HS-5 (cell line): ENCODE measurements at places on chromosomes 2 and 18.

- no peak for DNase-seq
Measured at GRCh38 chr2:74877781-74878433, 44.0 kb downstream of the HK2 start.

GRCh38 chr2:104434966-104435365 is 418.9 kb upstream of the POU3F3 start:
- no peak for DNase-seq

DNA sequence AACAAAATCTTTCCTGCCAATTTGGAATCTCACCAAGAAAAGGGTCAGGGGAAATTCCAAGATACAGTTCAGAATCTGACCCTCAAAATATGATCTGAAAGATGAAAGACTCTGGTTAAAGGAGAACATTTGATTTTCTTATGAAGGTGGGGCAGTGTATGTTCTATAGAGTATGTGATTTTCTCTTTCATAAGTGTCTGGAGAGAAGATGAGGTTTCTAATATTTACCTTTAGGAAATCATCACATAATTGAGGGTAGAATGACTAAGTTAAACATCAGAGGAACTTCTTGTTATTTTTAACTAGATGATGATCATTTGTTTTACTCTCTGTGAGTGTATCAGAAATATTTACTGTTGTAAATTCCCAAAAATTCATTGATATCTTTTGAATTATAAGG is 27.8 kb upstream of the MBOAT2 start:
- DNase-seq = no peak

GRCh38 chr2:45283764-45284620 is 274.7 kb upstream of the SIX2 start:
- DNase-seq = peak; percentile 46

DNA sequence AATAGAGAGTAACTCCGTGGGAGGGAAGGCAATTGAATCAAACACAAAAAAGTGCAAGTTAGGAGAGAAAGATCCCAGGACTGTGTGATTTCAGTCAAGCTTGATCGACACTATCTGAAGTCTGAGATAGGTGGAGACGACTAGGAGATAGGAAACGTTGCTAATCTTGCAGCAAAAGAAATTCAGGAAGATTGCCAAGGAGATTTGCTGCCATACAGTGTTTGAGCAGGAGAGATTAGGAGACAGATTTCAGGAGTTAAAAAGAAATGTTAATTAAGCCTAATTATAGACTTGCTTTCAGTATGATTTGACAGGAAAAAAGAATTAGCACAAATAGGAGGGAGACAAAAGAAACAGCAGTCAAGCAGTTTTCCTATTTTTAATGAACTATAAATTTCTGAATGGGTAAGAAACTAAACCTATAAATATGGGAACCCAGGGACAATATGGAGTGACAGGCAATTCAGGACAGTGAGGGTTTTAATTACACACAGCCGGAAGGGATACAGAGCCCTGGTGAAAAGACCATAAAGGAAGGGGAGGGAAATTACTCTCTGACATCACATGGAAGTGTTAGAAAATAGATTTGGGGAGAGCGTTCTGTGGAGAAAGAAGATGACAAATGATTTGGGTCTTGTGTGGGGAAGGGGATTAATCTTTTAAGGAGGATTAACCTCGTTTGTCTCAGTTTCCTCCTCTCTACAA is 72.6 kb downstream of the SUCLG1 start:
- DNase-seq = no peak

DNA sequence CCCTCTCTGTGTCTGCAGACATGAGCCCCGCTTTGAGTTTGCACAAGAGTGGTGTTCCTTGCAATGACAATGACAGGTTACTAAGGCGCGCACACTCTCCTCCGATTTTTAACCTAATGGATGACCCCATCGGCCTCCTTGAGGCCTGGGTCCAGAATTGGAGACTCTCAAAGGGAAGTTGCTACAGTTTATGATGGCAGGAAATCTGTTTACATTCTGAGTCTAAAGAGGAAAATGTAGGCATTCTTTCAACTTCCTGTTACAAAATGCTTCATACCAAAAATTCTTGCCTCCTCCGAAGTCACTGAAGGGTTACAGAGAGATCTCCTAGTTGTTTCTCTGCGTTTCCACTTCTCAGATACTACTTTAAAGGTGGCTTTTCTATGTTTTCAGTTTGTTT is 225.3 kb upstream of the AGAP1 start:
- DNase-seq = peak; percentile 49

- DNase-seq = no peak
Measured at GRCh38 chr2:222289278-222290160, 9.3 kb downstream of the PAX3 start.

DNA sequence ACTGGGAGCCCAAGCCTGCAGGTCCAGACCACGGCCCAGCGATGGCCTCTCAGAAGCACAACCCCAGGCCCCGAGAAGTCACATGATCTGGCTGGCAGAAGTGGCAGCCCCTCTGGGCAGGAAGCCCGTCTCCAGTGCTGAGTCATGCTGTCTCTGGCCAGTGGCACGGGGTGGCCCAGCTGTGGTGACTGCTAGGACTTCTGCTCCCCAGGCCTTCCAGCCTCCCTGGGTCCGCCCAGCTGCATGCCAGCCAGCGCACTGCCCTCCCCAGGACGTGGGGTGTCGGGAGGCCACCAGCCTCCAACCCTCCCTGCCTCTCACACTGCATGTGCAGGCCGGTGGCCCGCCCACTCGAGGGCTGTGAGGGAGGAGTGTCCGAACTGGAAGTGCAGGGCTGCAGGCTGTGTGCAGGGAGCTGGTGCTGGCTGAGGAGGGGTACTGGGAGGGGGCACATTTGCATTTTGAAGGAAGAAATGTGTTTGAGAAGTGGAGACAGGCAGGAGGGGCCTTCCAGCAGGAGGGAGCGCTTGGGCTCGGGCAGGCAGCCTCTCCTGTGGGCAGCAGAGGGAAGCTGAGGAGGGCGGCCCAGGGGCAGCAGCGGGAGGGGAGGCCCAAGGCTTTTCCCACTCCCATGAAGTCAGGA is 17.0 kb upstream of the HPCAL1 start:
- DNase-seq = no peak

- DNase-seq = no peak
Measured at GRCh38 chr2:33058716-33059470, 112.1 kb downstream of the LTBP1 start.

GRCh38 chr2:118913131-118913802 is 28.7 kb upstream of the MARCO start:
- peak; percentile 5 for DNase-seq

DNA sequence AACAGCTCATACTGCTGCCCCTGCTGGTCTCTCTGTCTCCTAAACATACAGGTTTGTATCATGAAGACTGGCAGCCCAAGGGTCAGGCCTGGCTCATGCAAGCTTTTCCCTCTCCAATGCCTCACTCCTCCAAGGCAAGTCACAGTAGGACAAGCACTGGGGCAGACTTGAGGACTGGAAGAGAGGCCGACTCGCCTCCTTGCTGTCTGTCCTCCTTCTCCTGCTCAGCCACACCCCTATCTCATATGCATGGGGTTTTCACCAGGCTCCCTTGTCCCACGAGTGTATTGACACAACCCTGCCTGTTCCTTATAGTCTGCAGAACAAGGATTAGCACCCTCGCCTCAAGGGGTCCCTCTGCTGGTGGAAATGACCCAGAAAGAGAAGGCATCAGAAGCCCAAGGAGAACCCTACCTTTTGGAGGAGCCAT is 223.7 kb downstream of the SOX11 start:
- no peak for DNase-seq

DNA sequence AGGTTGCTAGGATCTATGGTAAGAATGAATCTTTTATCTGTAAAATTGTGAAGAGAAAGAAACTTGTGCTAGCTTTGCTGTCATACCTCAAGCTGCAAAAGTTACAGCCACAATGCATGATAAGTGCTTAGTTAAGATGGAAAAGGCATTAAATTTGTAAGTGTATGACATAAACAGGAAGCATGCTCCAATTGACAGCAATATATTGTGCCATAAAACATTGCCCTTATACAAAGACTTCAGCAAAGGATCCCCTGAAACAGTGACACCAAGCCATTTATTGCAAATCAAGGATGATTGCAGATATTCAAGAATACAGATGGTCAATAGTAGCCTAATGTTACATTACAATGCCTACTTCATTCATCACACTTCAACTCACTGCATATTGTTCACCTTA is 283.1 kb downstream of the CPS1 start:
- DNase-seq = no peak

DNA sequence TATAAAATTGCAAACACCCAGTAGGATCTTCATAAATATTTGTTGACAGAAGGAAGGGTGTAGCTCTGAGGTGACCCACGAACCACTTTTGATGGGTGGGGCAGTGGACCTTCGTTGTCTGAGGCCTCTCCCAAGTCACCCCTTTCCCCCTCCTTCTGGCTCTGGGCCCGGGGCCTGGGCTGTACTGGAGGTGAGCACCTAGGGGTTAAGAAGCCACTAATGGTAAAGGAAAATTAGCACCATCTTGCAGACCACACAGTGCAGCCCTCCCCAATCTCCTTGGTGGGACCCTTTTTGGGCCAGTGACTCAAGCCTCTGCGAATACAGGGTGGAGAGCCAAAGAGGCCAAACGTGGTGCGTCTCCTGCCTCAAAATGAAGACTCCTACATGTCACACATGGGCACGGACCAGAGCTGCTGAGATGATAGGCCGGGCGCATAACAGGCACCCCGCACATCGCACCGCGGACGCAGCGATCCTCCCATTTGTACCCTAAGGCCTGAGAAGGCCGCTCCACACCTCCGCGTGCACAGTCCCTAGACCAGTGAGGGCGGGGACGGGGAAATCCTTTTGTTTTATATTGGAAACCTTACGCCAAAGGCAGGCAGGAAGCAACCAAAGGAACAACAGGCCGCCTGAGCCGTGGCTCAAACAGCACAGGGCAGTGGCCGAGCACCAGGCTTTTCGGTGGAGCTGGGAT is 31.9 kb upstream of the ATP6V1B1 start:
- no peak for DNase-seq

DNA sequence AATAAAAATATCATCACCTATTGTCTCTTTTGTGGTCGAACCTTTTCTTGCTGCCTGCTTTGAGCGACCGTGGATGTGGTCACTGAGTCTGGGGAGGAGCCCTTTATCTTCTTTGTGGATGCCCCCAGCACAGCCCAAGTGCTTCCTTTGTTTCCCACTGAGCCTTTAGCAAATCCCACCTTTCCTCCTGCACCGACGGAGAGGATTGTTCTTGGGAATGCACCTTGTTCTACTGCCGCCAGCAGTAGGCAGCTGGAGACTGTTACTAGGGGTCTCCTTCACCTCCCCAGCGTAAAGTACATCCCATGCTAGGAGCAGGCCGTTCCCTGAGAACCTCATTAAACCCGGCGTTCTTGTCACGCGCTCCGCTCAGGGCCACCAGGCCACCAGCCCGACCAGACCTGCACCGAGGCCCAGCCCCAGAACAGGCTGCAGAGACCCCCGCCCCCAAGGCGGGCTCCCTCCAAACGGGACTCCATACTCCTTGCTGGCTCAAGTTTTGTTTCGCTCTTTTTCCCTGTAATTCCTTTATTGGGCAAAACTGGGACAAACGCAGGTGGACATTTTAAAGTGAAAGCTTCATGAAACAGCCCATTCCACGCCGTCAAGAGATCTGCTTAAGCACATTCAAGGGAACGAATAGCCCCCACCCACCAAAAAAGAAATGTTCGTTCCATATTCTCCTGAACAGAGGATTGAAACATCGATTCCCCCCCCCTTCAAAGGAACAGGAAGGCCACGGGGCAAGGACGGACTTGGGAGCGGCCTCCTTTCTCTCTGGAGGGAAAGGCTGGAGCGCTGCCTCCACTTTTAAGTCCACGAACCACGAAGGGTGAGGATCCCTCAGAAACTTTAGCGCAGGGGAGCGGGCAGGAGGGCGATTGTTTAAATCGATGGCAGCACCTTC is 1.1 kb upstream of the MAT2A start:
- DNase-seq = no peak

DNA sequence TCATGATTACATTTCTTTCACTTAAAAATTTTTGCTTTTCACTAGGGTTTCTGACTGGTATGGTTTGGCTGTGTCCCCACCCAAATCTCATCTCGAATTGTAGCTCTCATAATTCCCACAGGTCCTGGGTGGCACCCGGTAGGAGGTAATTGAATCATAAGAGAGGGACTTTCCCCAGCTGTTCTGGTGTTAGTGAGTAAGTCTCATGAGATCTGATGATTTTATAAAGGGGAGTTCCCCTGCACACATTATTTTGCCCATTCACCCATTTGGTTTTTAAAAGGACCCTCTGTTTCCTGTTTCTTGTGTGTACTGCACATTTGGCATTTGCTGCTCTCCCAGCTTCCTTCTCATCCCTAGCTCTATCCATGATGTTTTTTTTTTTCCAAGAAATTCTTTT is 27.8 kb upstream of the NETO1 start:
- DNase-seq = no peak

- DNase-seq = no peak
Measured at GRCh38 chr2:149904352-149905175, 317.0 kb upstream of the MMADHC start.

- peak; percentile 96 for DNase-seq
Measured at GRCh38 chr2:217105733-217106649, 246.1 kb upstream of the TNP1 start.

- no peak for DNase-seq
Measured at GRCh38 chr18:58407263-58407648, 221.6 kb downstream of the ALPK2 start.

DNA sequence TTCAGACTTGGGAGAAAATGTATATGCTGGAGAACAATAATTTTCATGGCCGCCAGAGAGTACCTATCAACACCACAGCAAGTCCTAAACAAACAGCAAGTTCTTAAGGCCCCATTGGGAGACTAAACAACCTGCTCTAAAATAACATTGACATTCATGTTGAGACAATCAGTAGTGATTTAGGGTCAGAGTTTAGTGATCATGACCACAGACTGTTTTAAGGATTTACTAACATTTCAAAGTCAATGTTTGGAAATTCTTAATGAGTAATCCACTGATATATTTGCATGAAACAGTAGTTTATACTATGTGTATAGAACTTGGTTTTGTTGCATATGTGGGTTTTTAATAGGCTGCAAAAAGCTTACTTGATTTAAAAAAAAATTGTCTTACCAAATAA is 34.7 kb downstream of the RASGRP3 start:
- DNase-seq = no peak

GRCh38 chr2:240934701-240935102 is 28.6 kb downstream of the CROCC2 start:
- no peak for DNase-seq

DNA sequence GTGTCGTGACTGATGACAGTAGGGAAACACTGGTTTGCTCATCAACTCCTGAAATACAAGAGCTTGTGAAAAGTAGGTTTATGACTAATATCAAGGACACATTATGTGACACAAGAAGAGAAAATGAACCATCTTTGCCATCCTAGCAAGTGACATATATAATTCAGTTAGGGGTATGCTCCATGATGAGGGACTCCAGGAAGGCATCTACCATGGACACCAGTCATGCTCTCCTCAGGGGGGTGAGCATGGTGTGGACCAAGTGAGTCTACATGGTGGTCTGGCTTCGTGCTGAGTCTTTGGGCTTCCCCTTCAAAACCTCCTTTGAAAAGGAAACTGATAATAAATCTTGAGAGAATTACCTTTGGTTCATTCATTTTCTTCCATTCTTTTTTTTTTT is 11.7 kb upstream of the SERPINB5 start:
- DNase-seq = no peak

GRCh38 chr2:71833855-71834560 is 313.7 kb downstream of the CYP26B1 start:
- DNase-seq = no peak

- no peak for DNase-seq
Measured at GRCh38 chr18:26791676-26792075, 73.8 kb downstream of the AQP4 start.
